Stimulated activated CD8-positive, alpha-beta memory T cell treated with anti-CD3 and anti-CD28 coated beads, Interleukin-7, amount 100 ng/mL, for 24 hours (primary cell): ENCODE measurements at places on chromosomes 4 and X.

- DNase-seq = no peak
Observed at GRCh38 chrX:12206413-12206812, 68.1 kb downstream of the FRMPD4 start.

DNA sequence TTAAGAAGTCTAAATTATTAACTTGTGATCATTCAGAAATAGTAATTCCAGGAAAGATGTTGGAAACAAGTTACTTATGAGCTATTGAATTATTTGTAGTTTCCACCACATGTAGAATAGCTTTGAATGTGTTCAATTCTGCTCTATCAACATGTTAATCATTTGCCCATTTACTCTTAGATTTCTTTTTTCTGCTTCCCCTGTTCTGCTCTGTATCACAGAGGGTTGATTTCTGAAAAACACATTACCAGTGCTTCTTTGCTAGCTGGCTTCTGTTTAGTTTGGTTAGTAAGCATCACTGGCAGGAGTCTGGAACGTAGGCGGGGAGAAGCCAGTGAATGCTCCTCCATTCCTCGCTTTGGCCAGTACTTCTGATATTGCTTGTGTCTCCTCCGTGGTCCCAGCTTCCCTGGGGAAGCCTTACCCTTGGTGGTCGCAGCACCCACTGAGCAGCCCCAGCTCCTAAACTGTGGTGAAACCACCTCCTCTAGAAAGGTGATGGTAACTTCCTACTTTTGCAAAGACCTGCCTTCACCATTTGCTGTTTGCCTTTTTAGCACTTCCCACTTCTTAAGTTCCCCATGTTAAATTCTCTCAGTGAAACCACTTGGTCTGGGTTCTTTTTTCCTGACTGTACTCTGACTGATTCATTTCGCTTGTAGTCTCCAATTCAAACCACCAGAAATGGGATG, 40.3 kb upstream of the GALNT7 start:
- no peak for DNase-seq

- DNase-seq = no peak
Observed at GRCh38 chrX:51825436-51825835, 68.0 kb upstream of the MAGED1 start.

- no peak for DNase-seq
Observed at GRCh38 chr4:149572716-149573115, 242.9 kb downstream of the IQCM start.

DNA sequence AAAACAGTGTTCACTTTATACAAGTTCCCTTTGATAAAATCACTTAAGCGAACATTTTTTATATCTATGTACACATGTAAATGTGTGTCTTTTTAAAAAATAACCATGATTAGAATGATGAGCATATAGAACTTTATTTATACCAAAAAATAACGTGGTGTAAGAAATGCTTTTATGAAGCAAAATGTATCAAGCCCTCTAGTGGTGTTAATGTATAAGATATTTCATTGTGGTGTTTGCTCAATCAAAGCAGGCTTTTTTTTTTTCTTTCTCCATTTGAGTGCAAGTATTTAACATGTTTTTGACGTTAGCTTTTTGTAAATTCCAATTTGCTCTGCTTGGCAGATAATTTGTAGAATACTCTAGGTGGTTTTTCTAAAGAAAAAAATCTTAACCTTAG, 2092.4 kb upstream of the TENM3 start:
- no peak for DNase-seq

DNA sequence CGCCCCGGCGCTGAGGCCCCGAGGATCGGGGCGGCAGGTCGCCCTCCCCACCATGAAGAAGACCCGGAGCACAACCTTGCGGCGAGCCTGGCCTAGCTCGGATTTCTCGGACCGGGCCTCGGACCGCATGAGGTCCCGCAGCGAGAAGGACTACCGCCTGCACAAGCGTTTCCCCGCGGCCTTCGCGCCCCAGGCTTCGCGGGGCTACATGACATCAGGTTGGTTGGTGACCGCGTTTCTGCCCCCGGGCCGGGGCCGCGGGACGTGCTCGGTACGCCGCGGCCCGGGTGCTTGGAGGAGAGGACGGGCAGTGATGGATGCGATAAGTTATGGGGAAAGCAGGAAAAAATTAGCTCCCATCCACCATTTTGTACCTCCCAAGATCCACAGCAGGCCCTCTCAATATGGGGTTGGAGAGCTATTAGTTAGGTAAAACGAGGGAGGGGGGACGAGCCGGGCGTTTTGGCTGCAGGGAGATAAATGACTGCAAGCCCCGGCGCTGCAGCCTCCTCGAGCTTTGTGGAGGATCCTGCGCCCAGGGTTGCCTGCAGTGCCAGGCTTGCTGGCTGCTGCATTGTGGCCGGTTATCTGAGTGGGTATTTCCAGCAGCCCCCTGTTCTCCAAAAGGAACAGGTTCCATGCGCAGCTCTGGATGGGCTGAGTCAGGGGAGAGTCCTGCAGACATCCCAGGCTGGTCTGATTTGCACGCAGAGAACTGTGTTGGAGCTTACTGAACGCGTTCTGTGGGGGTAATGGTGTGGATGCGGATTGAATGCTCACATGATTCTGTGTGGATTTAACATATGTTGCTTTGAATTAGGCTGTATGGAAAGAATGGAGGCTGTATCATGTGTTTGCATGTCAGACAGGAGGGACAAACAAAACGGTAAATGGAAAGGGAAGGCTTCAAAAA, 1.9 kb downstream of the STOX2 start:
- DNase-seq = no peak

- no peak for DNase-seq
Observed at GRCh38 chrX:10231461-10231860, 74.7 kb downstream of the CLCN4 start.

DNA sequence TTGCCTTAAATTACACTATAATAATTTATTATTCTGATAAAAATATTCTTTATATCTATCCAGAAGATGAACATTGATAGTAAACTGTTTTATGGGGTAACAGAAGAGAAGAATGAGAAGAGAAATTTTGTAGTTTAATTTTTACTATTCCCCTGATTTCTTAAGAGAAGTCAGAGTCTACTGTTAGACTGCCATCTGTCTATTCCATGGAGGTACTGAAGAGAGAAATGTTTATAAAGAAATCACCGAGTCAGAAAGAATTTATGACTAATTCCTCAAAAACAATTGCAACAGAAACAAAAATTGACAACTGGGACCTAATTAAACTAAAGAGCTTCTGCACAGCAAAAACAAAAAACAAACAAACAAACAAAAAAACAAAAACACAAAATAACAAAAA, 149.9 kb downstream of the FGF16 start:
- no peak for DNase-seq

DNA sequence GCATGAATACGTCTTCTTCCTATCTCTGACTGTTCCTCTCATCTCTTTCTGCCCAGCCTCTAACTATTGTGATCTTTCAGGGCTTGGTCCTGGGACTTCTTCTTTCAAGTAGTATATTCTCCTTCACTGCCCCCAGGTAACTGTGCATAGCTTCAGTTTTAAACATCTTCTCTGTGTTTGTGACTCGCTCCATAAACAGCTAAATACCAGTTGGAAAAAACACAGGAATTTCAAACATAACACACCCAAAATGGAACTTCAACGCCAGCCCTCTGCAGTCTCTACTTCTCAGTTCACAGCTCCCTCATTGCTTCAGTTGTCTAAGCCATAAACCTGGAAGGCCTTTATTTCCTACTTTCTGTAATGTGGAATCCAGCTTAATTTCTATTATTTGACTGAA, 16.6 kb downstream of the TRIML2 start:
- DNase-seq = no peak

GRCh38 chr4:7626531-7626930, 191.8 kb upstream of the PSAPL1 start:
- DNase-seq = no peak

GRCh38 chr4:55439023-55439422, 43.3 kb downstream of the TMEM165 start:
- no peak for DNase-seq

GRCh38 chr4:169037506-169037905, 27.5 kb upstream of the CBR4 start:
- DNase-seq = no peak

GRCh38 chrX:17710871-17711301, 26.4 kb upstream of the SCML1 start:
- no peak for DNase-seq

GRCh38 chrX:55107911-55108310, 19.1 kb downstream of the PAGE2 start:
- no peak for DNase-seq

DNA sequence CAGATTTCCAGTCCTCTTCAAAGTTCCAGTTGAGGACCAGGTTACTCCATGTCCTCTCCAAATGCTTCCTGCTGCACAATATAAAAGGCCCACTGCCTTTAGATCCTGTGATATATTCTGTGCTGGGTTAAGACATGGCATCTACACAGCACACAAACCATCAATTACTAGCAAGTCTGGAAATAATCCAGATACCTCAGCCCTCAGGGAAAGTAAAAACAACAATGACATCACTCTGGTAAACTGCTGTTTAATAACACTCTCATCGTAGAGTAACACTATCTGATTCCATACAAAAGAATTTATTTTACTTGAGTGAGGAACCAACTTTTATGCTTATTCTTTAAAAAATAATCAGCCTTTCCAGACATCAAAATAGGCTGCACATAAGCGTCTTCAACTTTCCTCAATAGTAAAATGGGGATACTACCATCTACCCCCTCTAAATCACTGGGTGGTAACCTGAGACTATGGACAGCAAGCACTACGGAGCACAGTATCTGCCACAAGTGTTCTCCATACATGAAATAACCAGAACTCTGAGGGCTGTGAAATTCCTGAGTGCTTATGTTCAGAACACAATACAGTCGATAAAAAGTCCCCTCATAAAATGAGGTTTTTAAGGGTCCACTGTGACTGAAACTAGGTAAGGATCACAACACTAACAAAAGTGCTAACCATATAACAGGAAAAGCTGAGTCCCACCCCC, 53.4 kb downstream of the ABCG2 start:
- no peak for DNase-seq

GRCh38 chrX:129318375-129318774, 204.9 kb downstream of the SMARCA1 start:
- no peak for DNase-seq

DNA sequence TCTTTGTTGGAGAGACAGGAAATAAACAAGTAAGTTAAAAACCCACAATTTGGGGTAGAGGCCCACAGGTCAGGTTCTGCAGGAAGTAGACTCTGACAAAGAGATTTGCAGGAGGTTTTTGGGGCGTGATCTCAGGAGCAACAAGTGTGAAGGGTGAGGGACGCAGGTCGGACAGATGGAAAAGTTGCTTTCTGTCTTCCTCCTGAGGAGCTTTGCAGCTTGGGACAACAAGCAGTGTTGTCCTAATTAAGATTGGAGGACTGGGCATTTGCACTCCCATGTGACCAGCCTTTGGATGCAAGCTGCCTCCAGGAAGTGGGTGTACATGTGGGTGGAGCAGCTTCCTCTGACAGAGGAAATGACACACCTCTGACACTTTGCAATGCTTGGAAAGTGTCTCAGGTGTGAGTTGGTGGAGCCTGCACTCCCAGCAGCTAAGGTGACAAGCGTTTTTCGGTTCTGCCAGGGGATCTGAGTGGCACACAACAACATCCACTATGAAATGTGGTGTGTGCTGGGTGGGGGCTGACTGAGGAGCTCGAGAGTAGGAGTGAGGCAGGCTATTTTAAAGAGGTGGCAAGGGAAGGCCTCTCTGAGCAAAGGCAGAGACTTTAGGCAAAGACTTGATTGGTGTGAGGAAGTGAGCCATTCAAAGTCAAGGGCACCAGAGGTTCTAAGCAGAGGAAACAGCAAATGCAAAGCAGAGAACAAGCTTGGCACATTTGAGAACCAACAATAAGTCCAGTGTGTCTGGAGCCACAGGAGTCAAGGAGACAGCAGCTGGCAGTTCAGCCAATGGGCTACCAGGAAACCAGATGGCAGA, 339.8 kb upstream of the GATB start:
- DNase-seq = peak; percentile 36

GRCh38 chr4:108130955-108131354, 37.8 kb downstream of the LEF1 start:
- DNase-seq = no peak

DNA sequence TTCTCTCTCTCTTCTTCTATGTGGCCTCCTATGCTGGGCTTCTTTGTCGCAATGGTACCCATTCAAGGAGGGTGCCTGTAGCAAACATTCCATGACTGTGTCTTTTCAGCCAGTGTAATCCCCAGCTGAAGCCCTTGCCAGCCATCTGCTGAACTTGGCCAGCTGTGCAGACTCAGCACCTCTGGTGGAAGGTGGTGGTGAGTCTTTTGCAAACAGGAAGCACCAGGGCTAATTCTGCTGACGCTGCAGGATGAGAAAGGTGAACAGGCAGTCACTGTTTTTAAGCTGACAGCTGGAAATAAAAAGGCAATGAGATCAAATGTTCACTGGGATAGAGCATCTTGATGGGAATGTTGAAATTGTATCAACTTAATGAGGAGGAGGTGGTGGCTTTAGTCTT, 298.7 kb upstream of the CLNK start:
- no peak for DNase-seq

GRCh38 chr4:109206620-109207019, 95.8 kb downstream of the COL25A1 start:
- DNase-seq = no peak

- no peak for DNase-seq
Observed at GRCh38 chr4:32560306-32560705, 1840.1 kb downstream of the PCDH7 start.

- no peak for DNase-seq
Observed at GRCh38 chr4:75878246-75878756, 24.0 kb downstream of the PPEF2 start.

- DNase-seq = no peak
Observed at GRCh38 chr4:40486534-40486933, 143.1 kb downstream of the RBM47 start.

DNA sequence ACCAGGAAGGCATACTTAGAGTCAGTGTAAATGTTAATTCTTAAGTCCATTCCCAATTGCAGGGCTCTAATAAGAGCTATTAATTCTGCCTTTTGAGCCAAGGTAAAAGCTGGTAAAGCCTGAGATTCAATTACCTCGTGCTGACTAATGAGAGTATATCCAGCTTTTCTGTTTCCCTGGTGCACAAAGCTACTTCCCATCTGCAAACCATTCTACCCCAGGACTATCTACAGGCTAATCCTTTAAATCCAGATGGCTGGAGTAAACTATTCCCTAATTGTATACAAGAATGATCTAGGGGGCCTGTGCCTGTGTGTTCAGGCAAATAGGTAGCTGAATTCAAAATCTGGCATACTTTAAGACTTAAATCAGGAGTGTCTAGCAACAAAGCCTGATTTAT, 365.0 kb downstream of the GPM6A start:
- DNase-seq = no peak

DNA sequence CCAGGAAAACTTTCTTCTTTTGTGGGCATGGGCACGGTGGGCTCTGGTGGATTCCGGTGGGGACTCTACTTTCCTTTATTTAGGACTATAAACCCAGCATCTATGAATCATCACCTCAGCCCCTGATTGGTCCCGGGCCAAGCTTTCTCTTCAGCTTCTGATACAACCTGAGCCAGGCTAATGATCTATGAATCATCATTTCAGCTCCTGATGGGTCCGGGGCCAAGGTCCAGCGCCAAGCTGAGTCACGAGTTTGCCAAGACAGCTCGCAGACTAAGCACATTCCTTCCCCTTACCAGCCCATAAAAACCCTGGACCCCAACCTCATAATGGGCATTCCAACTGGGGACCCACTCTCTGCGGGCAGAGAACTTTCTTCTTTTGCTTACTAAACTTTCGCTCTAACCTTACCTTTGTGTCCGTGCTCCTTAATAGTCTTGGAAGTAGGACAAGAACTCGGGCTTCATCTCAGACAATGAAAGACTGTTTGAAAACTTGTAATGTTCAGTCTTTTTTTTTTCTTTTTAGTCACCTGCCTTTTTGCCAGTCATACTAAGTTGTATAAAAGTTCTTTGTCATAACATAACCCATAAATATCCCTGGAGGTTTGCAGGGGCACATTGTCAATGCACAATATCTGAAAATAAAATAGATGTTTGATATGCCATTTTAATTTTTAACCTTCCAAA, 904.9 kb upstream of the EPHA5 start:
- DNase-seq = no peak
